Epithelial cell of prostate (primary cell): ENCODE measurements at places on chromosomes 4 and X.

DNA sequence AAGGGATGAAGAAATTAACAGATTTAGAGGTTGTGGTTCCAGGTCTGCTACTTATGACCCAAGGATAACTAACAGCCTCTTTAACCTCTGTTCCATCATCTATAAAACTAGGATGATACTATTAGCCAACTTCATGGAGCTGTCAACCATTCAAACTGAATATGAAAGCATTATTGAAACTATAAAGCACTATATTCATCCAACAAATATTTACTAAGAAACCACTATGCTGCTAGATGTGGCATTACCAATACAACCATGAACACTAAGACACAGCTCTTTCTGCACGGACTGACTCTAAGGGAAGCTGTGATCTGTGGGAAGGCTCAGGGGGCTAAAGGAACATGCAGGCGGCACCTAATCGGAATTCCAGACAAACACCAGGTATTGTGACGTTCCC, 66.0 kb downstream of the APBB2 start:
- DNase-seq = no peak

GRCh38 chr4:87523307-87523706, 5.9 kb downstream of the SPARCL1 start:
- no peak for DNase-seq

- DNase-seq = no peak
Measured at GRCh38 chr4:169269916-169270809, 593 bp downstream of the SH3RF1 start.

DNA sequence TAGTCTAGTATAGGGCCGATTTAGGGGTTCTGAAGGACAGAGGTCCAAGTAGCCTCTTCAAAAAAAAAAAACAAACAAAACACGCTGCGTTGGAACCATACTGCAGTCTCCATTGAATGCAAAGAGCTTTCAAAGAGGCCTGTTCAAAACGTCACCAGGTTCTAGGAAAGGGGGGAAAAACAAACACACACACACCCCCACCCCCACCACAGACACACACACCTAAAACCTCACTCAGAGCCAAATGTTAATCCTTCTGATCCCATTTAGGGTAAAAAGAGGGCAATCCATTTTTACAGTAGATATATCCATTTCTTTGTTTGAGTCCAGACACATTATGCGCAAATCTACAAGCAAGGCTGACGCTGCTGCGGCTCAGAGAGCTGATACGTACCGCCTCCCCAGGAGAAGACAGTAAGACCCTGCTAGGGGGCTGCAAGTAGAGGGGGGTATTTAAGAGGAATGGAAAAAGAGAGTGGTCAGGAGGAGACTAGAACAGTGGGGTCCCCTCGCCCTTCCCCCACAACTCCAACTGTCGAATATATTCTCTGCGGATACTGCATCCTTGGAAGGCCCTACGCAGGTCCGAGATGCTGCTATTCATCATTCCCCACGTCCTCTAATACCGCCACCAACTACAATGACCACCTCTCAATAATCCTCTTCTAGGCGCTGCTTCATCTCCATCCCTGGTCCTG, 1.3 kb downstream of the NKRF start:
- DNase-seq = no peak

- no peak for DNase-seq
Measured at GRCh38 chr4:153655928-153656327, 28.2 kb upstream of the TLR2 start.

- DNase-seq = no peak
Measured at GRCh38 chr4:8675383-8675782, 82.8 kb downstream of the CPZ start.

GRCh38 chr4:72842323-72842722, 227.2 kb downstream of the COX18 start:
- no peak for DNase-seq

GRCh38 chr4:13289391-13289790, 194.7 kb downstream of the RAB28 start:
- DNase-seq = no peak

DNA sequence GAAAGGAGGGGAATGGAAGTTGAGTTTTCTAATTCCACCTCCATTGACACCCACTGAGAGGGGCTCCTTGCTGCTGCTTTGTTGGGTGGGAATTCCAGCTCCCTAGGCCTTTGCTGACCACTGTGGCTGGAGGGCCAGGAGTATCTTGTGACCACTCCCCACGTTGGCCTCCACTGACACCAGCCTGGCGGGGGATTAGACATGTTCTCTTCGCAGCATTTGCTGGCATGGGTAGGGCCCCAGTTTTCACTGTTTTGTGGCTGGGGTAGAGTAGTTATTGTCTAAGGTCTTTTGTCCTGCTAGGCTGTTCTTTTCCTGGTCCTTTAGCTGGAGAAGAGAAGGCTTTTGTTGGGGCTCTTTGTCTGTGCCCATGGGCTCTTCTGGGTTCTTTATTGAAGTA, 116.7 kb downstream of the CDKL5 start:
- DNase-seq = no peak

DNA sequence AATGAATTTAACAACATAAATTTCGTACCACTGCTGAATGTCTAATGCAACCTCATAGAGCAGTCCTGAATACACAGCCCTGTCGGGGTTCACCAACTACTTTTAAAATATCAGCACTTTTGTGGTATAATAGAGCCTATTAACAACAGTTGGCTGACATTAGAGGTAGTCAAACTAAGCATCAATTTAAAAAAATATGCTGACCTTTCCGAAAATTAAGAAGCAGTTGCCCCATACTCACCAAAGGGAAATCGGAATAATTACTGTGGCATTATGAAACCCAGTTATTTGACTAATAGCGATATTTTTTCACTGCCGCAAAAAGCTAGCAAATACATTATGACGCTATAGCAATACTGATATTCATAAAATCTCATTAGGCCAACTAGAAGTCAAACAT, 273.5 kb upstream of the PPARGC1A start:
- no peak for DNase-seq

DNA sequence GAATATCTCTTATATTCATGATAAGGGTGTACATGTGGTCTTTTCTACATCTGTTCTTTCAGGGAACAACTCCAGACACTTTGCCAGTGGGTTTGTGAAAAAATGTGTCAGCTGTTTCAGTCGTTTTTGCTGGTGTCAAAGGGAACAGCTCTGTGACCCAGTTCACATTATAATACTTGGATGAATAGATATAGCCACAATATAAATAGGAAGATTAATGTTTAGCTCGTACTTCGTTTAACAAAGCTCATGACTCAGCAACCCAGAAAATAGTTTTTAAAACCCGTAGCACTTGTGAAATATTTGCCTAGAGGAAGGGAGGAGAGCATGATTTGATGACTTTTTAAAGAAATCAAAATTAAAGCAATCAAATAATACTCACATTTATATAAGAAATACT, 7.9 kb downstream of the LIAS start:
- DNase-seq = no peak

DNA sequence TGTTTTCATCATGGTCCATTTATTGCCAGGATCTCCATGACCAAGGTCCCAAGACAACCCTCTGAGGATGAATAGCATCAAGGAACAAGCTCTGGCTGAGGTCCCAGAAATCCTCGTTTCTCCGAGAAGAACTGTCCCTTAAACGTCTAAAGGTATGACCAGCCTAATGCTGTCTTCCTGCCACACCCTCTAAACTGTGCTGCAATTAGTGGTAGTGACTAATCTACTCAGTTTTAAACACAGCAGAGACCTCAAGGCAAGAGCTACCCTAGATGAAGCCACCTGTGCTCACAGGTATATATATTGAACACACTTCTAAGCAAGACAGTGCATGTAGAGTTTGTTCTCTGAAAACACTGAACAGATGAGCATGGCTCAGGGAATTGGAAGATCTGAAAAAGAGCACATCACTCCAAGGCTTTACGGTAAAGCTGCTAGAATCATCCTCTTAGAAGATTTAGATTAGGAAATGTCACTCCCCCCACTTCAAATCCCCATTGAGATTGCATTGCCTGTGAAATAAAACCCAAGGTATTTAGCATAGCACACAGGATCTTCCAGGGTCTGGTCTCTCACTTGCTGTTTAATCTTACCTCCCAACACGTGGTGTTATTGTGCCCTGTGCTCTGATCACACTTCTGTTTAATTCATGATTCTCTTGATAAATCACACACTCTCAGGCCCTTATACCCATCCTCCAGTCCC, 173.9 kb upstream of the VCX3A start:
- DNase-seq = peak; percentile 5

DNA sequence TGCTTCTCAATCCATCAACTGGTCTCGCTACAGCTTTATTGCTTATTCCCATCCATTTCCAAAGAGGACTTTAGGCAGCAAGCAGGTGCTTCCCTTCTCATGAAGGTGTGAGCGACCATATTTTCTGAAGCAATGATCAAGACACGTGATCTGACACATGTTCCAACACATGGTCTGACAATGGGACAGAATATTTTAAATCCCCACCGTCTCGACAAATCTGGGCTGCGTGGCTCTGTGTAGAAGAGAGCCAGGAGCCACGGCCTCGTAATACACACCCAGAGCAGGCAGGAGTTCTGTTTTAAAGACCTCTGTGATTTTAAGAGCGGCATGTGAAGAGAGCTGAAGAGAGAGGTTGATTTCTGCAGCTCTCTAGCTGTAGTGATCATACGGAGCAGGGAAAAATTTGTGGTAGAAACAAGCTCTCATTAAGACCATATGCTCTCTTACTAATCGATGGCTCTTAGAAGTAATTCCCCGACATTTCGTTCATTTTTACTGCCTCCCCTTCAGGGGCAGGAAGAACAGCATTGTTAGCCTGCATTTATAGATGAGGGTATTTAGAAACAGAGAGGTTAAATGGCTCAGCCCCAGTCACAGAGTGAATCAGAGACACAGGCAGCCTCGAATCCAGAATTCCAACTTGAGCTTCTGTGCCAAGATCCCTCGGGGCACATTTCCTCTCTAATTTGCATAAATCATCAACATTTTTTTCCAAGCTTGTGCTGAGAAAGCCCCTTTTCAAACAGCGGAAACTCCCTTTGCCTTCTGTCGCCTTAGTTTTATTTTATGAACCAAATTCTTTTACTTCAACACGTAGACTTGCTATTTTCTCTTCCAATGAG, 91.0 kb upstream of the BCOR start:
- DNase-seq = no peak

- no peak for DNase-seq
Measured at GRCh38 chr4:126939401-126939800, 693.4 kb upstream of the INTU start.

- DNase-seq = no peak
Measured at GRCh38 chr4:104393655-104394324, 100.9 kb downstream of the CXXC4 start.
